Mucosa of descending colon (tissue), 3 donors: ENCODE measurements at places on chromosomes 7 and 10. TPM values are rescaled to one million over a fixed set of nuclear protein-coding genes. Genes with fewer than 3 reads are reported as not detected.

- DNase-seq = no peak
Measured at GRCh38 chr7:99949645-99950228, 20.3 kb upstream of the GJC3 start.

DNA sequence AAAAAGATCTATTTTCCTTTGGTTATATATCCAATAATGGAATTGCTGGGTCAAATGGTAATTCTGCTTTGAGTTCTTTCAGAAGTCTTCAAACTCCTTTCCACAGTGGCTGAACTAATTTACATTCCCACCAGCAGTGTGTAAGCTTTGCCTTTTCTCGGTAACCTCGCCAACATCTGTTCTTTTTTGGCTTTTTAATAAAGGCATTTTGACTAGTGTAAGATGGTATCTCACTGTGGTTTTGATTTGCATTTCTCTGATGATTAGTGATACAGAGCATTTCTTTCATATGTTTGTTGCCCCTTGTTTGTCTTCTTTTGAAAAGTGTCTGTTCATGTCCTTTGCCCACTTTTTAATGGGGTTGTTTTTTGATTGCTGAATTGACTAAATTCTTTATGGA, 285.0 kb downstream of the MALRD1 start:
- no peak for DNase-seq

DNA sequence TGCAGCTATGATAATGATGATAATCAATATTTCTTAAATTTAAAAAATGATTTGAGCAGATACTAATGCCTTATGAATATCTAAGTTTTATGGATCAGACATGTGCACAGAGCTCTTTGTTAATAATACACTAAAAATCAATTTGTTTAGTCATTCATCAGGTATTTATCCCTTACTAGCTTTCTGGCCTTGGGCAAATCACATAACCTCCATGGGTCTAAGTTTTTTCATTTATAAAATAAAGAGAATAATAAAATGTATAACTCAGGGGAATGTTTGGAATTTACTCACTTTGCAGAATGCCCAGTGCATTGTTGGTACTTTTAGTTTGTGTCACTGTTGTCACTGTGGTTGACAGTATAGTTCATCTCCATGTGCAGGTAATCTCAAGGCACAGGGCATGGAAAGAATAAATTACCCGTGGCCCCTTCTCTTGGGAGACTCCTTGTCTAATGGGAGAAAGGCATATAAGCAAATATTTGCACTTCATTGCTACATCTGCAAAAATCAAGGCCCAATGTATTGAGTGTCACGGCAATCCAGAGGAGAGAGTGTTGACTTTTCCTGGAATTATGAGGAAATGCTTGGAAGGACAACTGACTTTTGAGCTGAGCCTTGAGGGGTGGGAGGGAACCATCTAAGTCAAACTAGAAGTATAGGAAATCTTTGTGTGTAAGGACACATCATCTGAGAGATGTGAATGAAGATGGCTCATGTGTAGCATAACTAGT, 64.7 kb upstream of the CTTNBP2 start:
- no peak for DNase-seq

GRCh38 chr7:130153211-130153908, 51.8 kb downstream of the TMEM209 start:
- no peak for DNase-seq

DNA sequence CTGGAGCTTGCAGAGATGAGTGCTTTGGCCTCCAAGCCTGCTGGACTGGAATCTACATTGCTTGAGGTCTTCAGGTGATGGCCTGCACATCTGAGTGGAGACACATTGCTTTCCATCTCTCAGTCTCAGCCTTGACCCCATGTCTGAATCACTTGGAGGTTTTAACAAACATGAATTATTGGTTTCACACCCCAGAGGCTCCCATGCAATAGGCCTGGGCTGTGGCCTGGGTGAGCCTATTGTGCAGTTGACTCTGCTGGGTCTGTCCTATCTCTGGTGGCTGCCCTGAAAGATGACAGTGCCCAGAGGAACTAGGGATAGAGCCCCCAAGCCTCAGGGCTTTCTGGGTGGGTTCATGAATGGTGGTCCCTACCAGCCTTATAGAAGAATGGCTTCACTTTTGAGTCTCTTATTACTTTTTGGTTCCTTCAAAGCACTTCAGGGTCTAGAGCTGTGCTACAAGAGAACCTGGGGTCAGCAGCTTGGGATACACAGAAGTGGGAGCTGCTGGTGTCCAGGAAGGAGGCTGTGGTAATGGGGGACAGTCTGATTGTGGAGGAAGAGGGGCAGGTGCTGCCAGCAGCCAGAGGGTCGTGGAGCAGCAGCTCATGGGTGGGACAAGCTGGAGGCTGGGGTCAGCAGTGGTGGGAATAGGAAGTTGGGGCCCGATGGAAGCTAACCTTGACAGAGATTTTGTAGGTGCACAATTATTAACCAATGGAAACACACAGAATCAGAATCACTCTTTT, 5.5 kb downstream of the RAMP3 start:
- no peak for DNase-seq

- no peak for DNase-seq
Measured at GRCh38 chr10:30898964-30899363, 132.7 kb downstream of the ZNF438 start.

GRCh38 chr10:96565774-96566173, 21.0 kb downstream of the TM9SF3 start:
- DNase-seq = no peak

GRCh38 chr7:69685293-69685631, 87.0 kb downstream of the AUTS2 start:
- DNase-seq = no peak

DNA sequence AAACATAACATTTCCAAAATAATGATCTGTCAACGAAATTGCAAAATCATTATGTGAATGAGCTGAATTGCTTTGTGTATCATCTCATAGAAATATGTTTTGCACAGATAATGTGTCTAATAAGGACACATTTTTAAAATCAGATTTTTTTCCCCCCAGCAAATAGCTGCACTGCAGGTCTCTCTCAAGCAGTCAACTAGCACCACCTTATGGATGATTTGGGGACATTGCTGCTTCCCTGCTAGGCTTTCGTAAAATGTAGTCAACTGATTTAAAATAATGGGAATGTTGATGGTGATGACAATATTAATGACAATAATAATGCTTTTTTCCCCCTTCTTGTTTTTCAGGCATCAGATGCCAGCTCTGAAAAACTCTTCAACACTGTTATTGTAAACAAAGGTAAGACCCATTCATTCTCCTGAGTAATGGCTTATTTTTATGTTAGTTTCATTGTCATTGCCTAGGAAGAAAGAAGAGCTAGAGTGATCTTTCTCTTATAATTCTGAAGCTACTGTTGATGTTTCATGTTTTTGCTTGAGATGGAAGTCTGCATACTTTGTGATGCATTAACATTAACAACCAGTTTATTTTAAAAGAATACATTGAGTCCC, 433.6 kb upstream of the GALNT17 start:
- no peak for DNase-seq

- DNase-seq = no peak
Measured at GRCh38 chr7:65441010-65441409, 67.4 kb downstream of the ZNF92 start.

DNA sequence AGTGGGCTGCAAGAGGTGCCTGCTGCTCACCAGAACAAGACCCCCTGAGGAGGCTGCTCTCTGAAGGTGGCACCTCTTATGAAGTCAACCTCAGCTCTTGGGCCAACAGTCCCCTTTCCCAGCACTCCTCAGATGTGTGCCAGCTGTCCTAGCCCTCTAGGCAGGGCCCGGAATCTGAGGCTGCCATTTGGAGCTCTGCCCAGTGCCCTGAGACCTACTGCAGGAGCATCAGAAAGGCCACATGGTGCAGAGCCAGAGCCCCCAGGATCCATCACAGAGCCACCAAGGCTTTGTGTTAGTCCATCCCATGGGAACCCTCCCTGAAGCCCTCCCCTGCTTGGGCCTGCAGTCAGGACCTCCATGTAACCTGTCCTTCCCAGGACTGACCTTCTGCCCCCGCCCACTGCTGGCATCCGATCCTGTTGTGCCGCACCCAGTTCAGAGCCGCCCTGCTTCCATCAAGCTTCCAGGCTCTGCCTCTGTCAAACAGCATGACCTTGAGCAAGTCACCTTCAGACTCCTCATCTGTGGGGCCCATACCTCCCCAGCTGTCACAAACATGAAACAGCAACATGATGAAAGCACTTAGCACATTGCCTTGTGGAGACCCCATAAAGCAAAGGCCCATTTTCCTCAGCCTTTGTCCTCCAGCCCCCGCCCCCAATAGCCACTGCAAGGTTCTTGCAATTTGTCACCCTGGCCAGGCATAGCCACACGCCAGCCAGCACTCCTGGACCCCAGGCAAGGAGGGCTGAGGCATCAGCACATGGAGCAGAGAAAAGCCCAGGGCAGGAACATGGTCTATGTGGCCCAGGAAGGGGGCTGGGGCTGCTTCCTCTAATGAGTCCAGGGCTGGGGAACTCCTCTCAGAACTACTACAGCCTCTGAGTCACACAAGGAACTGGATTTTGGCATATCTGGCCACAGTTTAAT, 51.7 kb downstream of the GRID1 start:
- DNase-seq = no peak

DNA sequence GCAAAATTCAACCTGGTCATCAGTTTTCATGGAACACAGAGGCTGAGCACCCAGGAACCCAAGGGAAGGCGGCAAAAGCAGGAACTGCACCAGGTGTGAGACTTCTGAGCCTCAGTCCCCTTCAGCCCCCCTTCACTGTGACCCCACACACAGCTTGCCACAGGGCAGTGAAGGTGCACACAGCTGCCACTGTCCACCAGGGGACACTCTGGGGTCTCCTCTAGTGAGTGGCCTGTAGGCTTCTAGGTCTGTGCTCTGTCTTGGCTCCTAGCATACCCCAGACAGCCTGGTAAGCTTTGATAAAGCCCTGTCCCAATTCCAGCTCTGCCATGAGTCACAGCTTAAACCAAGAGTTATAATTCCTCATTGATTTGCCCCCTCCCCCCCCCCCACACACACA, 12.1 kb downstream of the KCNH2 start:
- DNase-seq = no peak

- DNase-seq = peak; percentile 75
Measured at GRCh38 chr7:56033671-56034432, 17.4 kb downstream of the PSPH start.

GRCh38 chr7:55572378-55573233, at the start of gene VOPP1:
VOPP1 (minus strand) TSS chr7:55572502; CDS start chr7:55572324, 178 bp downstream.
- peak; percentile 73 for DNase-seq

- DNase-seq = no peak
Measured at GRCh38 chr10:13184730-13185514, 23.6 kb downstream of the MCM10 start.

DNA sequence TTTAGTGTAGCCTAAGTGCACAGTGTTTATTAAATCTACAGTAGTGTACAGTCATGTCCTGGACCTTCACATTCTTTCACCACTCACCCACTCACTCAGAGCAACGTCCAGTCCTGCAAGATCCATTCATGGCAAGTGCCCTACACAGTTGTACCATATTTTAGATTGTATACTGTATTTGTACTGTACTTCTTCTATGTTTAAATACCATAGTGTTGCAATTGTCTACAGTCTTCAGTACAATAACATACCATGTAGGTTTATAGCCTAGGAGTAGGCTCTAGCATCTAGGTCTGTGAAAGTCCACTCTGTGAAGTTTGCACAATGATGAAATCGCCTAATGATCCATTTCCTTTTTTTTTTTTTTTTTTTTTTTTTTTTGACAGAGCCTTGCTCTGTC, 12.0 kb downstream of the EEPD1 start:
- no peak for DNase-seq

DNA sequence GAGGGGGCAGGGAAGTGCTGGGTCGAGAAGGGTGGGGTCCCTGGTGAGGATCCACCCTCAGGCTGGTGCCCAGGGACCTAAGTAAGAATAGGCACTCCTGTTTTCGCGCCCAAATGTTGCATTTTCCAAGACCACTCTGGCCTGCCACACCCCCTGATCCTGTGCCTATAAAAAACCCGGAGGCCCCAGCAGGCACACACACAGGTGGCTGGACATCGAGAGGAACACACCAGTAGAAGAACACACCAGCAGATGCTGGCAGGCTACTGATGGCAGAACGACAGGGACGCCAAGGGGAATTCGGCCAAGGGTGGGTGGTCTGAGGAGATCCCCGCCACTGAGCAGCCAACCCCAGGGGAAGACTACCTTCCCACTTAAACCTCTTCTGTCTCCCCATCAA, 633.9 kb upstream of the POT1 start:
- DNase-seq = no peak

- DNase-seq = no peak
Measured at GRCh38 chr10:63105225-63106110, 27.7 kb upstream of the NRBF2 start.

- DNase-seq = no peak
Measured at GRCh38 chr10:102621443-102622325, 22.6 kb upstream of the TRIM8 start.

DNA sequence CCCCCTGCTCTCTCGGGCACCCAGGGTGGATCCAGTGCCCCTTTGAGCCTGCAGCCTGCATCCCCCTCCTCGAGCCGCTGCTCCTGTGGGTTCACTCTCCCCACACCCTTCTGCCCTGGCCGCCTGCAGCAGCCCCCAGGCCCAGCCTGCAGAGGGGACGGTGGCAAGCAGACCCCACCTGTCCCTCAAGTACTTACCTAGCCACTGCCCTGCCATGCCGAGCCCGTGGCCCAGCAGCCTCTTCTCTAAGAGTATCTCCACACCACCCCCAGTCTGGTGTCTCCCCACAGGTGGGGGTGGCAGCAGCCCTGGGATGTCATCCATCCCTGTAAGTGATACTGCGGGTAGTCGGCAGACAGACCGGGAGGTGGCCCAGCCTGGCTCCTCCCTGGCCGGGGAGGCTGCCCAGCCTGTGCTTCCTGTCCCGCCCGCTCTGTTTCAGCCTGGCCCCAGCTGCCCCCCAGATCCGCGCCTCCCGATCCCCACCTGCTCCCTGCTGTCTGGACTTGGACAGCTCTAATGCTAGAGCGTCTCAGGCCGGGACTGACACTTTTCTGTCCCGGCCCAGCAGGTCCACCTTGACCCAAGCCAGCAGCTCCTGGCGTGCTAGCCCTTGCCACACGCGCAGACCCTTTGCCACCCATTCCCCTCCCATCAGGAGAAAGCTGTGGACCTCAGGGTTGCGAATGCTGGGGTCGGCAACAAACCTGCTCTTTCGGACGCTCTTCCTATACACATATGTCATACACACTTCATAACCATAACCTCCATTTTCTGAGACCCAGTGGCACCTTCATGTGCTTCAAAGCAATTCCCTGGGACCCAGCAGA, 25.0 kb downstream of the YKT6 start:
- no peak for DNase-seq

GRCh38 chr10:49837051-49837478, 74.9 kb upstream of the OGDHL start:
- no peak for DNase-seq

Gene BAG3
- total RNA-seq = 26.3 TPM

Gene CSTF2T
- 21.7 TPM for total RNA-seq

Gene ITPRID1
- total RNA-seq = 1.7 TPM

Gene CYP3A7
- 0.82 TPM for total RNA-seq

Gene CUZD1
- total RNA-seq = 0.72 TPM

Gene OR2A5
- not detected for total RNA-seq

Gene PRSS2
- not detected for total RNA-seq
